ENCODE measurements at places on chromosomes 5 and 9. TPM values are rescaled to one million over a fixed set of nuclear protein-coding genes. Genes with fewer than 3 reads are reported as not detected.

- H3K27me3 ChIP-seq, result no peaks in the 10 kb centered on the region
- H3K36me3 ChIP-seq, result peaks cover 22% of the 10 kb centered on the region
- no peak for DNase-seq
- no peak overlapping the region for H3K4me3 ChIP-seq
- H3K4me1 ChIP-seq, result peaks cover 28% of the 10 kb centered on the region
Measured at GRCh38 chr5:40784027-40784653, 14.0 kb downstream of the PRKAA1 start.

DNA sequence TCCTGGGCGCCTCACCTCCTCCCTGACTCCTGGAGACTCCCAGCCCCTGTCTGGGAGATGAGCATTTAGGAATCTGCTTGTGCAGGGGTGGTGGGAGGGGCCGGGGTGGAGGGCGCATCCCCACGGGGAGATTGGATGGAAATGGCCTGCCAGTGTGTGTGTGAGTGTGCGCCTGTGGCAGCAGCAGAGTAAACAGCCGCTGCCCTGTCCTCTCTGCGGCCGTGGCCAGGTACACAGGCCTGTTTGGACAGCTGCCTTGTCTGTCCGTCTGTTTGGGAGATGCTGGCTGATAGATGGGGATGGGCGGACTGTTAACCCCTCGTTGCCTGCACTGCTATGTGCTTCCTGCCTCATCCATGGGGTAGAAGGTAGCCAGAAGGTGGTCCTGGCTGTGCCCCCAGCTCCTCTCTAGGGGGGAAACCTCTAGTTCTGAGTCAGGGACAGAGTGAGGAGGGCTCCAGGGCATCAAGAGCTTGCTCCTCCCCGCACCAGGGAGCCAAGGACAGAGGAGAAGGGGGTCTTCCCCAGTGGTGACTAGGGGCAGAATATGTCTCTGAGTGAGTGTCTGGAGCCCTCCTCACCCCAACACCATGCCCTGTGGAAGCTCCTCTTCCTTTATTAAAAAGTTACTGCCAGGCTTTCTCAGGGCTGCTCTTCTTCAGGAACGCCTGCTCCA, 60.1 kb downstream of the LMX1B start:
- no peaks in the 10 kb centered on the region for H3K36me3 ChIP-seq
- no peak overlapping the region for H3K27ac ChIP-seq
- peaks cover 34% of the 10 kb centered on the region for H3K27me3 ChIP-seq
- H3K4me3 ChIP-seq, result no peak overlapping the region

- H3K4me1 ChIP-seq, result peaks cover 55% of the 10 kb centered on the region
- H3K27ac ChIP-seq, result peak overlapping the region; percentile 35
- peak overlapping the region; percentile 59 for H3K4me3 ChIP-seq
- no peaks in the 10 kb centered on the region for H3K36me3 ChIP-seq
Measured at GRCh38 chr9:134407121-134407779, 81.0 kb downstream of the RXRA start.

DNA sequence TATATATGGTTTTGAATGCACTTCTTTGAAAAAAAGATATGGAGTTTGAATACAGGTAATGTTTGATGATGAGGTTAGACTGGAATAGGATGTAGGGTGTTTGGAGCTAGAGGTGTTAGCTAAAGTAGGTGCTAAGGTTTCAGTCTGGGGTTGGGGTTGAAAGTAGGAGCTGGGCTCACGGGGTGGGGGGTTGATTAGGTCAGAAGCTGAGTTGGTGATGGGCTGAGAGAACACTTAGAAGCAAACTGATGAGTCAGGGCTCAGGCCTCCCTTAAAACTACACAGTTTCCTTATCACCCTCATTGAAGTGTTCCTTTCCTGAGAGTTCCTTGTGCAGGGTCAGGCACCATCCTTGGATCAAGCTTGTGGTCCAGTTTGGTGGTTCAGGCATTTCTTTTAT, 308.8 kb upstream of the ADAMTS16 start:
- no peak for DNase-seq
- no peaks in the 10 kb centered on the region for H3K4me1 ChIP-seq
- no peaks in the 10 kb centered on the region for H3K36me3 ChIP-seq

- no peaks in the 10 kb centered on the region for H3K36me3 ChIP-seq
- H3K4me1 ChIP-seq, result no peaks in the 10 kb centered on the region
Measured at GRCh38 chr5:120852222-120852860, 388.2 kb downstream of the PRR16 start.

GRCh38 chr9:75454891-75455290, 366.6 kb downstream of the OSTF1 start:
- H3K36me3 ChIP-seq, result no peaks in the 10 kb centered on the region
- peaks cover 4% of the 10 kb centered on the region for H3K27me3 ChIP-seq

- H3K4me1 ChIP-seq, result no peaks in the 10 kb centered on the region
- no peak overlapping the region for H3K4me3 ChIP-seq
- no peak for DNase-seq
- no peaks in the 10 kb centered on the region for H3K36me3 ChIP-seq
- H3K27me3 ChIP-seq, result no peaks in the 10 kb centered on the region
Measured at GRCh38 chr5:38291355-38291754, 33.0 kb downstream of the EGFLAM start.

GRCh38 chr9:31519424-31519823, 865.0 kb upstream of the ACO1 start:
- H3K36me3 ChIP-seq, result no peaks in the 10 kb centered on the region
- no peak for DNase-seq

DNA sequence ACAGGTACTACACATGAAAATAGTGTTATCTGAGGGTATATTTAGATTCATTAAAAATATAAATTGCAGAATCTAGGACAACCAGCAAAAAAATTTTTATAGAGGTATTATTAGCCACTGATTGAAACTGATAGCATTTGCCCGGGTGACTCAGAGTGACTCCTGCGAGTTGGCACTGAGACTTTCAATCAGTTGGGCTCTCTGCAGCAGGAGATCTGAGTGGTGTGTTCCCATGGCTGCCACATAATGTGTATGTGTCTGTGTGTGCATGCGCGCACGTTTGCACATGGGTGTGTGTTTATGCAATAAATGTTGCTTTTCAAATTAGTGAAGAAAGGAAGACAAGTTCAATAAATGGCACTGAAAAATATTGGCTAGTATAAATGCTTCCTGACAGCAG, 100.1 kb upstream of the MRPS30 start:
- H3K4me1 ChIP-seq, result no peaks in the 10 kb centered on the region
- DNase-seq, result no peak
- no peaks in the 10 kb centered on the region for H3K36me3 ChIP-seq
- H3K27me3 ChIP-seq, result no peaks in the 10 kb centered on the region

DNA sequence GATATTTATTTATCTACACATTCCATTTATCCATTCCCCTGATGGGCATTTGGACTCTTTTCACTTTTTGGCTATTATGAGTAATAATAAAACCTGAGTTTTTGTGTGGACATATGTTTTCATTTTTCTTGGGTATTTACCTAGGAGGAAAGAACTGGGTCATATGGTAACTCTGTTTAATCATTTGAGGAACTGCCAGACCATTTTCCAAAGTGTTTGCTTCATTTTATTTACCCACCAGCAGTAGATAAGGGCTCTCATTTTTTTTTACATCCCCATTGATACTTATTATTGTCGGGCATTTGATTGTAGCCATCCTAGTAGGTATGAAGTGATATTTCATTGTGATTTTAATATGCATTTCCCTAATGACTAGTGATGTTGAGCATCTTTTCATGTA, 7.7 kb upstream of the PTPDC1 start:
- H3K27me3 ChIP-seq, result no peaks in the 10 kb centered on the region
- no peak overlapping the region for H3K27ac ChIP-seq
- no peaks in the 10 kb centered on the region for H3K4me1 ChIP-seq

DNA sequence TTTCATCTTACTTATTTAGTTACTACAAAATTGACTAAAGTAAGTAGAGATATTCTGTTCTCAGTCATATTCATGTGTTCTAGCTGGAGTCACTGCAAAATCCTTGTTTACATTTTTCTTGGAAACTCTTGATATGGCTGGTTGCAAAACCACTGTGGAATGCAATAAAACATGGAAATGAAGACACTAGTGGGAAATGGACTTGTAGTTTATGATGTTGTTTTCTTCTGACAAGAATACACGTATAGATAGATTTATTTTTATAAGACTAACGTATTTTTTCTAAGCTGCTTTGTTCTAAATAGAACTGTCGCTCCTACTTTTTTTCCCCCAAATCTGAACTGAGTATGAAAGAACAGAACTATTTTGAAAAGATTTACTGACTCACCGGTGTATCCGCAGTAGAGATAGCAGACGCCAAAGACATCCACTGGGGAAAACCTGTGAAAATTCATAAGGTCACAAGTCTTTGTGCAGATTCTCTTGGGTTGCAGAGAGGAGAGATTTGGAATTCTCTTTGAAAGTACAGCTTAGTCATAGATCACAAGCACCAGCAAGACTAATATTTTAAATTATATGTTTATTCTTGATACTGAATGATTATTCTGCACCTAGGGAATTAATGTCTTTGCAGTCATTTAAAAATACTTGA, 119.6 kb upstream of the TAF11L2 start:
- peaks cover 13% of the 10 kb centered on the region for H3K4me1 ChIP-seq
- no peaks in the 10 kb centered on the region for H3K36me3 ChIP-seq
- no peak overlapping the region for H3K27ac ChIP-seq
- H3K4me3 ChIP-seq, result no peak overlapping the region
- no peak for DNase-seq

DNA sequence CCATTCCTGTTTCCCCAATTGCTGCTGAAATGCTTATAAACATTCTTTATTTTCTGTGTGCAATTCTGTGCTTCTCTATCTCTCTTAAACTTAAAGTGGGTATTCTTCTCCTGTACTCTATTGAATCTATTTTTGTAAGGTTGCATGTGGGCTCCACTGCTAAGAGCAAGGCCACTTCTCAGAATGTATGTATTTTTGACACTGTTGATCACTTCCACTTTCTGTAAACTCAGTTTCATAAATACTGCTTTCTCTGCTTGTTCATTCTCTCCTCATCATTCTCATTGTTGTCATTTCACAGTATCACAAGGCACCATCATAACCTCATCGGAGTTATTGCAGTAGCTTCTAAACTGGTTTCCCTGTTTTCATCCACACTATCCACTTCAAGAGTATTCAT, 483.0 kb upstream of the CDH18 start:
- H3K4me1 ChIP-seq, result no peaks in the 10 kb centered on the region
- no peak overlapping the region for H3K4me3 ChIP-seq

GRCh38 chr5:1767524-1768282, 31.9 kb downstream of the MRPL36 start:
- peaks cover 43% of the 10 kb centered on the region for H3K27me3 ChIP-seq
- no peak for DNase-seq
- no peak overlapping the region for H3K27ac ChIP-seq
- H3K4me1 ChIP-seq, result no peaks in the 10 kb centered on the region
- no peak overlapping the region for H3K4me3 ChIP-seq
- no peaks in the 10 kb centered on the region for H3K36me3 ChIP-seq

The SLC1A1 gene
- total RNA-seq, result 1.4 TPM

The GOLM1 gene
- 0.44 TPM for total RNA-seq

The ZNF658 gene
- total RNA-seq, result 4.7 TPM

The NOXA1 gene
- total RNA-seq, result 3.9 TPM

Data from activated B cell treated with CpG ODN at 0.5 μM for 24 hours (primary cell).